ENCODE measurements at places on chromosomes 1 and 21.

DNA sequence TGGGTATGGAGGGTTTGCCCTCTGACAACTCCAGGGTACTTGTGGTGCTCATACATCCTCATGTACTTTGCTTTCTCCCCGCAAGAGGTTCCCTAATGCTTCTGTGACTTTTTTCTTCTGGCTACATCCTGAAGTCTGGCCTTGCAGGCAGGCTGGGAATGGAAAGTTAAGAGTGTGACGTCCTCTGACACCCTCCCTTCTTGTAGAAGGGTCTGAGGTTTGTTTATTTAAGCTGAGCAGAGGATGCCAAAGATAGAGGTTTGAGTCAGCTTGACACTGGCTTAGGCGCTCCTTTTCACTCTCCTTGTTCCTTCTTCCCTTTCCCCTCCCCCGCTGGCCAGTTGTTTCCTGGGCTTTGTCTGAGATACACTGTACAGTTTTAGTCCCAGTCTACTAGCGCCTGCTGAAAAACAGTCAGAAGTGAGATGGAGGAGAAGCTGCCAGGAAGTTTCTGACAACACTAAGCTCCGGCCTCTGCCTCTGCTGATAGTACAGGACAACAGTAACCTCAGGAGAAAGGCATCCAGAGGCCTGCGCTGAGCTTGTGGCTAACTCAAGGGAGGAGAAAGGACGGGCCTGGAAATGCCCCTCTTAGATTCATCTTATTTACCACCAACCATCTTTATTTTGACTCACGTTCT, at the start of gene MACF1:
MACF1 (plus strand) TSS at position 255 of the 641 bp plus-strand sequence; CDS start at position 583, 328 bp downstream.
- no peak for DNase-seq

GRCh38 chr21:24153137-24153536, 1454.1 kb downstream of the MRPL39 start:
- no peak for DNase-seq

DNA sequence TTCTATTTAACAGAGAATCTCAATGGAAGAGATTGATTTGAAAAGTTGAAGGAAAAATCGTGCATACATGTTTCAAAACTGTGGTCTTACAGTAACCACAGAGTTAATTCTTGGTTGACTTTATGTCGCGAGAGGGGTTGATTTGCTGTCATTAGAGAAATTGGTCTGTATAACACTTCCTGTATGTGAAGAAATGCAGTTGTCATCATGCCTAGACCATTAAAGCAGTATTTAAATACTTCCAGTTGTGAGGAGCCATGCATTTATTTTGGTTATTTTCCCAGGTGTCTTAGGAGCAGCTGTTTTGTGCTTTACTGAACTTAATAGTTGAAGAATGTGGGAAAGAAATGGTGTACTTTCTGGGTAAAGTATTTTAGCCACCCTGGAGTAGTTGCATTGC, 76.2 kb downstream of the NFIA start:
- DNase-seq: no peak

GRCh38 chr1:177340601-177341067, 169.9 kb downstream of the BRINP2 start:
- no peak for DNase-seq

DNA sequence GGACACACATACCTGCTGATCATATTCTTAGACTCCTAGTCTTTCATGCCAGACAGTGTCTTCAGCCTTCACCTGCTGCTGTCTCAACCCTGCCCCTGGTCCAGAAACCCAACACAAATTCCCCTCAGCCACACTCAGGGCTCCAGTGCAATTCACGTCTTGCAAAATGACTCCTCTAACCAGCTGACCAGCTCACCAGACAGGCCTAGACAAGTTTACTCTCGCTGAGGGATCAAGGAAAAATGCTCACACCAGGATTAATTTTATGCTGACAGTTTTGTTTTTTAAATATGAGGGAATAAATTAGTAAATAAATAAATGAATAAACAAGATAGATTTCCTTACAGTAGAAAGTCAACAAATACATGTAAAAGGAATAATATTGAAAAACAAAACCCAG, 28.5 kb downstream of the CCDC185 start:
- DNase-seq: no peak
